Left kidney (tissue), 8 donors: ENCODE measurements at places on chromosomes 2 and 18. TPM values are rescaled to one million over a fixed set of nuclear protein-coding genes. Genes with fewer than 3 reads are reported as not detected.

The MERTK gene
- 22.9 TPM for polyA plus RNA-seq

The G6PC2 gene
- polyA plus RNA-seq: 0.08 TPM

The SCN7A gene
- 18.5 TPM for polyA plus RNA-seq

The EIF2AK3 gene
- polyA plus RNA-seq: 28.0 TPM

The L3MBTL4 gene
- 6.4 TPM for polyA plus RNA-seq

- DNase-seq: no peak
These were observed 14.0 kb downstream of the QPCT start for GRCh38 chr2:37358466-37358865.

DNA sequence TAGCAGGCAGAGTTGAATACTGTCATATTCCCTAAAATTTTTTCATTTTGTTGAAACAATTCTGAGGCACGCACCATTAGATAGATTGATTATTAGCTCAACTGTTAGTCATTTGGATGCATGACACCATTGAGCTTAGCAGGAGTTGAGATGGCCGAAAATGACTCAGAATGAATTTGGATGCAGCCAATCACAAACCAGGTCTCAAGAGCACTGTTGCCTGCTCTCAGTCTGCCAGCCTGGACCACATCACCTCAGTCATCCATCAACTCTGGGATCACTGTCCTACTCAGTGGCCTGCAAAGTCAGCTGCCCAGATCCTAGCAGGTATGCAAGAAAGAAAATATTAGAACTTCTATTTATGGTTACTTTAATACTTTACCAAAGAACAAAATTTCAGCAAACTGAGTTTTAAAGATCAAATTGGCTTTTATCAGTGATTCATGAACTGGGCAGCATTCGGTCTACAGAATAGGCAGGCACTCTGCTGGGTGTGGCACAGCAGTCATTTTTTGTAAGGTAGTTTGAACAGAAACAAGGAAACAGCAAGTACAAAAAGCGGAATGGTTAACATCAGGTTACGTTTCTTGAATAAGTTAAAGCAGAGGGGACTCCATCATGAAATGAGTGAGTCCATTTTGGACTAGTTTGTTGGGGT is 152.7 kb upstream of the ARHGAP28 start:
- no peak for DNase-seq

GRCh38 chr2:50379351-50379750 is 652.6 kb downstream of the NRXN1 start:
- no peak for DNase-seq
